IMR-90 (cell line): ENCODE measurements at places on chromosomes 7 and 10. TPM values are rescaled to one million over a fixed set of nuclear protein-coding genes. Genes with fewer than 3 reads are reported as not detected.

The MSRB2 gene
- 10.6 TPM in 2 replicates for total RNA-seq

The FAM53B gene
- 5.3 and 5.7 TPM in 2 replicates for total RNA-seq

The EVX1 gene
- total RNA-seq, result not detected in 2 replicates

The METTL27 gene
- total RNA-seq, result 1.7 and 2.3 TPM in 2 replicates

The MAGI2 gene
- 17.9 and 27.2 TPM in 2 replicates for total RNA-seq

The MPP7 gene
- 1.4 TPM in 2 replicates for total RNA-seq

DNA sequence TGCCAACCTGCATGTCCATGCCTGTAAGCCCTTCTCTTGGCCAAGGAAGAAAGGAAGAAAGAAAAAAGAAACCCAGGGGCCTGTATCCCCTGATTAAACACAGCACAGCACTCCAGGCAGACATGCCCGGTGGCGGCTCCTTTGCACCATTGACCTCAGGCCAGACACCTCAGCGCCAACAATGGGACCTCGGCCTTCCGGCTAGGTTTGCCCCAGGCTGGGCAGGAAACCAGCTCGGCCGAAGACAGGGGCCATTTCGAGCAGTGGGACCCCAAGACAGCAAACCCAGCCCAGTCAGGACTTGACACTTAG, 2.8 kb downstream of the HOXA10 start:
- peaks cover 95% of the 10 kb centered on the region for H3K27me3 ChIP-seq
- no peak overlapping the region for H3K27ac ChIP-seq
- H3K36me3 ChIP-seq, result no peaks in the 10 kb centered on the region
- H3K4me1 ChIP-seq, result no peaks in the 10 kb centered on the region
- DNase-seq, result no peak
- H3K4me3 ChIP-seq, result no peak overlapping the region

GRCh38 chr7:23272275-23272674, 25.7 kb downstream of the GPNMB start:
- H3K4me1 ChIP-seq, result peaks cover 2% of the 10 kb centered on the region; the same call in 1 of the 2 replicates
- H3K27me3 ChIP-seq, result peaks cover 17% of the 10 kb centered on the region

- no peak overlapping the region for H3K4me3 ChIP-seq
- no peaks in the 10 kb centered on the region for H3K36me3 ChIP-seq
- no peaks in the 10 kb centered on the region for H3K4me1 ChIP-seq
- H3K27me3 ChIP-seq, result peaks cover 16% of the 10 kb centered on the region
Measured at GRCh38 chr10:29874606-29875269, 184.6 kb downstream of the JCAD start.

- H3K27ac ChIP-seq, result no peak overlapping the region
- no peak overlapping the region for H3K4me3 ChIP-seq
- H3K4me1 ChIP-seq, result peaks cover 16% of the 10 kb centered on the region
- DNase-seq, result no peak
- peaks cover 19% of the 10 kb centered on the region for H3K36me3 ChIP-seq
Measured at GRCh38 chr10:97570789-97571471, 1.6 kb upstream of the ANKRD2 start.

DNA sequence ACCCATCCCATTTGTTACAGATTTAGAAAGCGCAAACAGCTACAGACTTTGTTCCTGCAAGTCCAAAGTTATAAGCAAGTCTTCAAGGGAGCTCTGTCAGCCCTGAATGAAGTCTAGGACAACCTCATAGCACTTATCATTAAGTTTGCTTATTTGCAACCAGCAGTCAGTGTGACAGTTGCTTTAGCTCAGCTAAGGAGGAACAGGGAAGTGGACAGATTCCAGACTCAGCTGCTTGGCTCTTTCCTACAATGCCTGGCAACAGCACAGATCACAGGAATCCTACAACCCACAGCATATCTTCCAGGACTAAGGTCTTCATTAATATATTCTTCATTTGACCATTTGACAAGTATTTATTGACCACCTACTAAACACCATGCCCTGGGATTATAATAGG, 17.4 kb upstream of the KIF5B start:
- DNase-seq, result peak; percentile 18
- H3K27ac ChIP-seq, result no peak overlapping the region
- H3K36me3 ChIP-seq, result no peaks in the 10 kb centered on the region
- peaks cover 4% of the 10 kb centered on the region; the same call in 1 of the 2 replicates for H3K27me3 ChIP-seq
- no peak overlapping the region for H3K4me3 ChIP-seq

DNA sequence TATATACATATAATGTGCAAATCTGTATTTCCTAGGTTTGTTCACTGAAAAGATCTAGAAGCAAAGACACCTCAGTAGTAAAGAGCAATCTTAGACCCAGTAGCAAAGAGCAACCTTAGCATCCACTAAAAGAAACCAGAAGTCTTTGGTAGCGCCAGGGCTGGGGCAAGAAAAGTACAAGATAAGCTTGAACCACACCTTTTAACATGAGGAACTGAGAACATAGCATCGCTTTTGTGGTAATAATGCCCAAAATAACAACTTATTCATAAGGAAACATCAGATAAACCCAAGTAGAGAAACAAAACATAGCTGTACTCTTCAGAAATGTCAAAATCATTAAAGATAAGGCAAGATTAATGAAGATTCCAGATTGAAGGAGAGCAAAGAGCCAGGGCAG, 173.4 kb downstream of the IMMP2L start:
- H3K27ac ChIP-seq, result no peak overlapping the region
- H3K36me3 ChIP-seq, result no peaks in the 10 kb centered on the region
- H3K4me1 ChIP-seq, result peaks cover 6% of the 10 kb centered on the region

GRCh38 chr10:74909670-74910069, 83.3 kb downstream of the KAT6B start:
- no peak overlapping the region for H3K4me3 ChIP-seq
- H3K27ac ChIP-seq, result peak overlapping the region; percentile 66; the same call in 1 of the 2 replicates
- H3K36me3 ChIP-seq, result no peaks in the 10 kb centered on the region

- H3K27ac ChIP-seq, result no peak overlapping the region
- no peaks in the 10 kb centered on the region for H3K27me3 ChIP-seq
- no peaks in the 10 kb centered on the region; the same call in 1 of the 2 replicates for H3K4me1 ChIP-seq
- H3K36me3 ChIP-seq, result no peaks in the 10 kb centered on the region
Measured at GRCh38 chr7:16803881-16804673, 722 bp downstream of the AGR2 start.

DNA sequence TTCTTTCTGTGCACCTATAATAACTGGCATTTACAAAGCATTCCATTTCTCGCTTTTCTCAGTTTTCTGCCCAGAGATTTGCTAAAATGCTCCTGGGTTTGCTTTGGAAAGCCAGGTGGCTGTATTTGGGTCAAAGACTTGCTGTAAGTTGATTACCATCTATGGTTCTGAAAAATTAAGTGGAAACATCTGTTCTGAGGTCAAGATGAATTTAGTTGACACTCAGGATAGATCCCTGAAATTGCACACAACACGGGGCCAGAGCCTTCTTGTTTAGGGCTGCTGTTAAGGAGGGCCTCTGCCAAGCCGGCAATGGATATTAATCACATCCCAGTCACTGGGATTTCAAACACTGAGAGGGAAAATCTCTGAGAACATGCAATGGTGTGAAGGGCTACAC, 111.6 kb upstream of the GLI3 start:
- peaks cover 10% of the 10 kb centered on the region for H3K27me3 ChIP-seq
- H3K27ac ChIP-seq, result no peak overlapping the region
- no peaks in the 10 kb centered on the region for H3K4me1 ChIP-seq
- H3K36me3 ChIP-seq, result no peaks in the 10 kb centered on the region

- DNase-seq, result no peak
- peaks cover 2% of the 10 kb centered on the region for H3K36me3 ChIP-seq
- H3K27me3 ChIP-seq, result no peaks in the 10 kb centered on the region
- peaks cover 4% of the 10 kb centered on the region for H3K4me1 ChIP-seq
Measured at GRCh38 chr10:16779384-16779915, 37.8 kb downstream of the RSU1 start.

DNA sequence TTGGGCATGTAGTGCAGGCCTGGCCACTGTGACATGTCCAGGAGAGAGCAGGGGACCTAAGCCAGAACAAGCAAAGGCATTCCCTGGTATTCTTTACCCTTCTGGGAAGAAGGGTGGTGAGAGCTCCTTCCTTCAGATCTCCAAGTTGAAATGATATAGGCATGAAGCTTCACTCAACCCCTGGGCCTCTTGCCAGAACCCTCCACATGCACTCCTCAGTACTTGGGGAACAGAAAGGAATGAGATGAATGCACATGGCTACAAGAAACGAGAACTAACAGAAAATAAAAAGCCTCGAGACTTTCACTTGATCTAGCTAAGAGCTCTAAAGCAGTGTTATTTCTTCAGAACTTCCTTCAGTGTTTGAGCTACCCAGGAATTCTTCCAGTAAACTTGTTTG, 262.2 kb downstream of the ETV1 start:
- DNase-seq, result no peak
- no peaks in the 10 kb centered on the region for H3K36me3 ChIP-seq
- H3K4me1 ChIP-seq, result no peaks in the 10 kb centered on the region

DNA sequence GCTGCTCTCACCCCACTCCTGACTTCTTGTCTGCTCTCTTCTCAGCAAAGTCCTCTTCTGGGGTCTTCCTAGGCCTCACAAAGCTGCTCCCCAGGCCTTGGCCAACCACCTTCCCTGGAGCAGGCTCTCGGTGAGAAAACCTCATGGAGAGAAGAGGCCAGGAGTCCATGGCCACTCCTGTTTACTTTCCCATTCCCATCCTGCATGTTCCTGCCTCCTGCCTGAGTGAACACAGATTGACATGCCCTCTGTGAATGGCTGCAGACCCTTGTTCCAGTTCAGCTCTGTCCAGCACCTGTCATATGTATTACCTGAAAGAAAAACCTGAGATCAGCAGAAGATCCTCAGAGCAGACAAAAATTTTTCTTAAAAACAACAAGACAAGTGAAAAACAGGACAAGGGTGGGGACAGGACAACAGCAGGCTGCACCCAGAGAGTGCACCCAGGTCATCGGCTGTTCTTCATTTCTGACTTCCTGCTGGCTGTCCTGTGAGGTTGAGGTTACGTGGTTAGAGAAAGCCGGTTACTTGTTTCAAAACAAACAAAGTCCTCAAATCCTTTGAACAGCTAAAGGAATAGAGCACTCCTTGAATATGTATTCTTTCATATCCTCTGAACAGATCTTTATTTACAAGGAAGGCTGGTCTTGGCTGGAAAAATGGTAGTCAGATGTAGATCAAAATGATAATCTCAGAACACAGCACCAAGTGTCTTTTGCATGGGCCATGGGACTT, 34.0 kb upstream of the DLD start:
- peaks cover 16% of the 10 kb centered on the region for H3K27me3 ChIP-seq
- H3K27ac ChIP-seq, result no peak overlapping the region
- no peaks in the 10 kb centered on the region for H3K4me1 ChIP-seq
- no peak overlapping the region for H3K4me3 ChIP-seq

GRCh38 chr7:82428186-82428961, 15.2 kb downstream of the CACNA2D1 start:
- peaks cover 12% of the 10 kb centered on the region for H3K4me1 ChIP-seq
- DNase-seq, result peak; percentile 91
- peak overlapping the region; percentile 37; the same call in 1 of the 2 replicates for H3K27ac ChIP-seq
- no peaks in the 10 kb centered on the region for H3K36me3 ChIP-seq

- H3K36me3 ChIP-seq, result no peaks in the 10 kb centered on the region
- no peaks in the 10 kb centered on the region for H3K4me1 ChIP-seq
- no peak overlapping the region for H3K4me3 ChIP-seq
- DNase-seq, result no peak
Measured at GRCh38 chr7:36942955-36943354, 218.7 kb upstream of the AOAH start.
